Foreskin keratinocyte (primary cell): ENCODE measurements at places on chromosomes 13 and 19.

- DNase-seq: no peak
These were observed 7.0 kb upstream of the TSC22D1 start for GRCh38 chr13:44583137-44583536.

DNA sequence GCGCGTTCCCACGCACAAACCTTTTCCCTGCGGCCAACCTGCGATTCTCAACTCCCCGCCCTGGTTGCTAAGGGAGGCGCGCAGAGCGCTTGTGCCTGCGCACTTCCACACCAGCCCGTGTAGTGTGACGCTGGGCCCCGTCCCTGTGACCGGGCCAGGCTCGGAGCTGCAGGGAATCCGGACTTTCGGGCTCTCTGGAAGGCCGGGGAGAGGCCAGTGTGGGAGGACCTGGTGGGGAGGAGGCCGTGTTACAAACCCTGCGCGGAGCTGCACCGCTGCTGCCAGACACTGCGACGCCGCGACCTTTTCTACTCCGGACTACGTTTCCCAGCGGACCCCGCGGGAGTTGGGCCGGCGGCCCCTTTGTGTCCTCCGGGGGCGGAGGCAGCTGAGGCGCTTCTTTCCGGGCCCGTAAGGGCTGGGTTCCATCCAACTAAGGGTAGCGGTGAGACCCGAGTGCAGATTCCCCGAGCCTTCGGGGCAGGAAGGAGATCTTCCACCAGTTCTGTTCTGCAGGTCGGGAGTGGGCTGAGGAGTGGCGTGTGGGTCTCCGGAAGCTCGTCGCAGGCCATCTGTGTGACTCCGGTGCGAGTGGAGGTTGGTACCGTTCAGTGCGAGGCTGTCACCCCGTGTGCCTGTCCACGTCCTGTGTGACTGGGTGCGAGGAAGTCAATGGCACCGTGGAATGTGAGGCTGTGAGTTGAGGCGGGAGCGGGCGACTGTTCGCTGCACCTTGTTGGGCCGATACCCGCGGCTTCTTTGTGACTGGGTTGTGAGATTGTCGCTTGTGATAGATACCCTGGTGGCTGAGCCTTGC, at the start of gene ZNF570:
Gene ZNF570 (plus strand): TSS at position 396 of the 817 bp plus-strand sequence. CDS start 999 bp downstream, outside the sequence.
- DNase-seq: peak; percentile 74

- no peak for DNase-seq
These were observed 5.6 kb upstream of the SIGLEC12 start for GRCh38 chr19:51507192-51507591.

DNA sequence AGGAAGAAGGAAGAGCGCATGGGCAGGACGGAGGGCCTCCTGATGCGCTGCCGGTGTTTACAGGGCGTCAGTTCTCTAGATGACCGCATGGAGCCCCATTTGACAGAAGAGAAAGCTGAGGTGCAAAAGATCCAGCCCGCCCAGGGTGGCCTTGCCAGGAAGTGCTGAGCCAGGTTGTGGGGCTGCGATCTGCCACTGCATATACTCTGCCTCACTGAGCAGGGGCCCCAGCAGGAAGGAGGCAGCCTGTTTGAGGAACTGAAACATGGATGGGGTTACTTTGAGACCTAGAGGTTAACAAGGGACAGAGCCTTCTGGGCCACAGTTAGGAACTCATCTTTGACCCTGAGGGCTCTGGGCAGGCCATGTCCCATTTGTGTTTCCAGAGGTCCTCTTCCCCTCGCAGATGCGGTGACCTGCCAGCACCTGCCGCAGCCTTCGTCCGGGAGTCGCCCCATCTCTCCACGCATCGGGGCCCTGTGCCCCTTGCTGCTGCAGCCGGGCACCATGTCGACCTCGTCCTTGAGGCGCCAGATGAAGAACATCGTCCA, 3.2 kb downstream of the EPN1 start:
- DNase-seq: no peak

DNA sequence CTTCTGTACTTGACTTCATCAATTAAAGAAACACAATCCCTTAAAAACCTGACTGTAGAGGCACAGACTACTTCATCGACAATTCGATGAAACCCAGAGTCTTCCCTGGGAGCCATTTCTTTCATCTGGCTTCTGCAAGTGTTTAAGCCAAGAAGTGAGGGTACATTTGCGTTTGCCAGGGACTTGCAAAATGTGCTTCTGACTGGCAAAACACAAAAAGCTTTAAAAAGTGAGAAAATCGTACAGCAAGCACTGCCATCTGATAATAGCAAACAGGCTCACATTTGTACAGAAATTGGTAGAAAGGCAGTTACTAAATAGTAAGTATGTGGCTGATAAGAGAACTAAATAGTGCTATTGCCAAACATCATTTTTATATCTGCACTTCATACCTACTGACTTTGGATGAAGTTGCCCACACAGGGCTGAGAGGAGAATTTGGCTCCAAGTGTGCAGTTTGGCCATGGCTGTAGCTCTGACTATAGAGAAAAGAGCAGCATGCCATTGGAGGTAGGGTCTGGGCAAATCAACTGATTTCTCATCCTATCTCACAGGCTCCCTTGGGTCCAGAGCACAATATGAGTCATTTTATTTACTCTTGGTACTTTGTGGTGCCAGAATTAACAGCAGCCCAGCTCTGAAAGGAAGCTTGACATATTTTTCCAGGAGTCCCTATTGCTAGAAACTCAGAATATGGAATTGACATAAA, 358.1 kb downstream of the OXGR1 start:
- no peak for DNase-seq

DNA sequence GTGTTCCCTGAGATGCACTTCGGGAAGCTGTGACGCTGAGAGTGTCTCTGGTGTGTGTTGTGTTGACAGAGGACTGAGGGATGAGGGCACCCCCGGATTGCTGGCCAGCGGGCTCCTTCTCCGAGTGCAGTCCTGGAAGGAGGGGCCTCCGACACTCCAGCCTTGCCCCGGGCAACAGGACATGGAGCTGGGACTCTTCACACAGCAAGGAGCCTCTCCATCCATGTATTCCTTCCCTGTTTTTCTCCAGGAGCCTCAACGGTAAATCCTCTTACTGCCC, 61.3 kb downstream of the SOX1 start:
- DNase-seq: no peak

DNA sequence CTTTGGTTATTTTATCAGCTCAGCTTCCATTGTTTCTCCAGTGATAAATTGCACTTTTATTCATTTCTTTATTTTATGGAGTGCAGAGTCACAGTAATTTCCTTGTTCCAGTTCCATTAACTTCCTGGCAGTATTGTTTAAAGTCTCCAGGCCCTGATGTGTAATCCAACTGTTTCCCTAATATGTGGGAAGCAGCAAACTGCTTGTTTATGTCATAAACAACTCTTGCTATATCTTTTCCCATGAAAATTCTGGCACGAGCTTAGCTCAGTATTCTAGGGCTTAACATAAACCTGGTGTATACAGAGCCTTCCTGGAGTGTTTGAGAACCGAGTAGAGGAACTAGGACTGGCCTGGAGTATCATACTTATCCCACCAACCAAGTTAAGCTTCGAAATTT, 83.5 kb upstream of the ARGLU1 start:
- no peak for DNase-seq

GRCh38 chr13:45226024-45226423, 25.2 kb upstream of the KCTD4 start:
- no peak for DNase-seq

- DNase-seq: no peak
These were observed 52.6 kb downstream of the CDADC1 start for GRCh38 chr13:49300276-49300675.

GRCh38 chr13:85853901-85854663, 54.9 kb upstream of the SLITRK6 start:
- no peak for DNase-seq

DNA sequence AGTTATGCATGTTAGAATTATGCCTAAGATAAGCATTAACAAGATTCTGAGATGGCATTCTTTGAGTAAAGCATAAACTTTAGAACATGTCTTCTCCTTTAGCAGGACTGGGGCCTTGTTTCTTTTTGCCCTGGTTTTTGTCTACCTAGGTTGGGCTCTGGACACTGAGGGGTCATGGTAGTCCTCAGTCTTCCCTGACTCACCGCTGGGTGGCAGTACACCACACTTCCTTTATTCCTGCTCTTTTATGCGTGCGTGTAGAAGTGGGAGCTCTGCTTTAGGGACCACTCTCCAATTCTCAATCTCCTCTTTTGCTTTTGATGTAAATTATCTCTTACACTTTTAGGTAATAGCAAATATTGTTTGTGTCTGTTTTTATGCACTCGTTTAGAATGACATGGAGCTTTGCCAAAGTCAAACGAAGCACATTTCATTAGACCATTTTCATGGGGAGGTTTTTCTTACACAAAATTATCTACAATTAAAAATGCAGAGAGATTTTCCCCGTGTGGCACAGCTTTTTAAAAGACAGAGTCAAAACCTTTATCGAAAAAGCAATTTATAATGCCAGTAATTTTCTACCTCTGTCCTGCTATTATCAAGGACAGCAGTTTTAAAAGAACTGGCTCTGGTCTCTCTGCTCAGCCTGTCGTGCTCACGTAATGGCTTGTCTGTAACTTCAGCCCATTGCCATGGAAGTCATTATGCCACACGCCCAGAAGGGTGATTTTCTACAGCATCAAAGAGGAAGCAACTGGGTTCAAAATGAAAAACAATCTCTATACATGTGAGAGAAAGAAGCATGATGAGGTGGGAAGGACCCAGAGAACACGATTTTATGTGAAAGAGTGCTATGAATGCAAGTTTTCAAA, 413.9 kb downstream of the COG6 start:
- no peak for DNase-seq

GRCh38 chr13:59415498-59415897, 748.2 kb downstream of the DIAPH3 start:
- no peak for DNase-seq

GRCh38 chr13:29800687-29801086, 49.7 kb downstream of the UBL3 start:
- DNase-seq: no peak

- DNase-seq: no peak
These were observed 111.5 kb upstream of the ZNF507 start for GRCh38 chr19:32233885-32234284.

DNA sequence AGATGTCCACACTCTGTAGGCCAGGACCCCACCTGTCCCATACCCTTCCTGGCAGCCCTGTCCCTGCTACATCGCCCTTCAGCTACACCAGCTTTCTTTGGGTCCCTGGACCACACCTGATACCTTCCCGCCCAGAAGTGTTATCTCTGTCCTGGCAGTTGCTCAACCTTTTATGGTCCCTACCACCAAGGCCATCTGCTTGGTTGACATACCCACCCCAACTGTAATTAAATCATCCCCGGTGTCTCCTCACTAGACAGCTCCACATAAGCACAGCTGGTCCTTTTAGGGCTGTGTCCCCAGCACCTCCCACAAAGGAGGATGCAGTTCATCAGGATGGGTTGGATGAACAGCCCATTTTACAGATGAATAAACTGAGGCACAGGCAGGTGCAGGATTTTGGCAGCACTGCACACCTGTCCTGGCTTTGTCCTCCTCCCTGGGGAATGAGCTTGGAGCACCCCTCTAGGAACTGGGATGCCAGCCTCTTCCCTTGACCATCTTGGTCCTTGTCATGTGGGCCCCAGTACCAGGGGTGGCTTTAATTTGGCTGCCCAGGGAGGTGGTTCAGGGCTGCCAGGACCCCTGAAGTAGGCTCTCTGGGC, 12.9 kb downstream of the NACC1 start:
- no peak for DNase-seq

- no peak for DNase-seq
These were observed 20.0 kb upstream of the LGALS14 start for GRCh38 chr19:39684267-39684666.

GRCh38 chr13:46618694-46619254, 65.8 kb downstream of the LRCH1 start:
- no peak for DNase-seq

DNA sequence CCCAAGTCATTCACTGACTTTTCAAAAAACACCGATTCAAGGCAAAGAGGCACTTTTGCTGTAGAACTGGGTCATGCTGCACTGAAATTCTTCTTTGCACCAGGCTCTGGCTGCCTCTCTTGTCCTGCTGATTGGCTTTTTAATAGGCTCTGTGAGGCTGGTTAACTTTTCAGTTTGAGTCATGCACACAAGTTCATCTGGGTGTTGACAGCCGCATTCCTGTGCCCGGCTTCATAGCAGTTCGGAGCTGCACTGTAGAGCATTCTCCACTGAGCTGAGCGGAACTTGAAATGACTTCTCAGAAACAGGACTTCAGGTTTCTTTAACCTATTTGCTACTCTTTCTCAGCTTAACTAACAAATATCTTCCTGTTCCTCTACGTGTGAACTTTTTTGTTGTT, 978.3 kb downstream of the UQCRFS1 start:
- no peak for DNase-seq

DNA sequence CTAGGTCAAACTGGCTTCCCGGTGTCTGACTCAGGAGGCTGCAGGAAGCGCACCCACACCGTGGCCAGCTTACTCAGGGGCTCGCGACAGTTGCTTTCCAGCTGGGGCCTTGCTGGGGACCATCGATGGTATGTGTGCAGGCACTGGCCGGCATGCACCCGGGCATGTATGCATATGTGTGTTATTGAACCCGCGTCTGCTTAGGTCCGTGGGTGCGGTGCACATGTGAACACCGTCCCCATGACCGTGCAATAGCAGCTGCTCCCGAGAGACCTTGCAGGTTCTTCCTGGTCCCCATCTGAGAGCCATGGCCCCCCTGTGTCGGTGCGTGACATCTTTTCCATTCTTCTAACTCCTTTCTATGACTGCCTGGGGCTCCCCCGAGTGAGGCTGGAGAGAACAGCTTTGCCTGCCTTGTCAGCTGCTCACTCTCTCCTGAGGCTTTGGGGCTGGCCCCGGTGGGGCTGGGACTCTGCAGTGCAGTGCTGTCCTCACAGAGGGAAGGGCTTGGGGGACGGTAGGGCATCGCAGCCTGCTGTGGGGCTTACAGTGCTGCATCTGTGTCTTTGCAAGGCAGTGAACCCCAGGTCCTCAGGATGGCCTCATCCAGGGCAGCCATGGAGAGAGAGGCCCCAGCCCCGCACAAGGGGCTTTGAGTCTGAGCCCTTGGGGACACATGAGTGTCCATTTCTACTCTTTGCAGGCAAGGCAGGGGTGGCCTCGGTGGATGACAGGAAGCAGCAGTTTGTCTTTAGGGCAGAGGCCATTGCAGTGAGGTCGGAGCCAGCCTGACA, 65.1 kb downstream of the CHST8 start:
- DNase-seq: no peak

DNA sequence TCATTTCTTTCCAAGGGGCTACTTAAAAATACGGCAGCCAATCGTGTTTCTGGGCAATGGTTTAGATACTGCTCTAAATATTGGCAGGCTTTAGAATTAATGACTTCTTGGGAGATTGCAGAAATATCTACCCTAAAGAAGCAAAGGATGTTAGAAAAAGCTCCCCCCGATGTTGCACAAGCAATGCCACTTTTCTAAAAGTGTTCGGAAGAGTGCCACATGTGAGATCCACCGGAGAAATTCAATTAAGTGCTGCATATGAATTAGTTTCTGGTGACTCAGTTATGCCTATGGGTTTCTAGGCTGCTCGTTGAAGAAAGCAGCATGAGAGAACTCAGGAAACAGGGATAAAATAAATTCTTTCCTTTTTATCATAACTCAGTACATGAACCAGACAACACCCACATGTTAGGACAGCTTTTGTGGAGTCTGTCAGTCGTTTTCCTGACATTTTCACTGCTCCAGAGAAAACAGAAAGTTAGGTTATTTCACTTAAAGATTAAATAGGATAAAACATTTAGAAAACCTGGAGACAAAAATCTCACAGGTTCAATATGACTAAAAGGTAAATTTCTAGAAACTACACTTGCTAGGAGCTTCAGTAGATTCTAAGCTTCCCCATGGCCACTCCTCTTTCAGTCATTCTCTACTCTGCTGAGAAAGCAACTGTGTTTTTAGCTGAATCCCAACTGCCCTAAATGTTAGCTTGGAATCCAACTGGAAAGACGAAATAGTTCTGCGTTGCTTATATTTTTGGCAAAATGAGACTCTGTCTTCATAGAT, 244.7 kb downstream of the DCLK1 start:
- no peak for DNase-seq

GRCh38 chr13:66071608-66072007, 1158.5 kb downstream of the PCDH9 start:
- DNase-seq: no peak
